ENCODE measurements at places on chromosomes 4 and X.

DNA sequence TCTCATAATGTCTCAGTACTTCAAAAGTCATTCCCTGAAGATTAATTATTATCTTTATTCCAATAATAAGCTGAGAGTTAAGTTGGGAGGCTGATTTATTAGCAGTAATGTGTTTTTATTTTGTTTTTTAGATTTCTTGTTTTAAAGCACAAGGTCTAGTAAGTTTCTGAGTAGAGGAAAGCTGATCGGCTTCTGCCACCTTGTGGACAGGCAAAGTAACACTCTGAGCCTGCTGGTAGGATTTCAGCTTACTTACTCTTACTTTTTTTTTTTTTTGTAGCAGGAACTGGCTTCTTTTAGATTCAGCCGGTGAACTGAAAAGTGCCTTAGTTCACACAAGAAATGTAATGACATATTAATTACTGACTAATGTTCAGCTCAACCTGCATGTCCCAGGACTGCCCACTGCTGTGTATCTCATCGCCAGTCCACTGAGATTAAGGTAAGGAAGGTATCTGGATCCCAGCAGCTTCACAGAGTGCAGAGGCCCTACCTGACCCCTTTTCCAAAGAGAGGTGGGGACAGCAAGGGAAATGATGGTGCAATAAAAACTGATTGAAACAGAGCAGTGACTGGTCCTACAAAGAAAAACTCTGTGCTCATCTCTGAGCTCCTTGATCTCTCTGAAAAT, 126.5 kb downstream of the ADGRA3 start:
- DNase-seq = peak; percentile 43

DNA sequence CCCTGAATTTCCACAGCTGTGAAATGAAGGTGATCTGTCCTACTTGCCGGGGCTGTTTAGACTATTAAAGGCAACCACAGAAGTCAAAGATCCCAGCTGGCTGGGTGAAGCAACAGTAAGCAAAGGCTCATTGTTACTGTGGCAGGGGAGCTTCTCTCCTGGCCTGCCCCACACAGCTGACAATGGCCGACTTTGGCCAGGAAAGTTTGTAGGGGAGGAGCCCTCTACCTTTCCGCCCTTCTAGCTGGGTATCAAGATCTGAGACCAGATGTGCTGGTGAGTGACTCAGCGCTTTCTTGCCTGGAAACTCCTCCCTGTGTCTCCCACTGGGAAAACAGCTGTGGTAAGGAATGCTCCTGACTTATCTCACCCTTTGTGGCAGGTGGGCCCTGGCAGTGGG, 21.1 kb downstream of the RASSF6 start:
- peak; percentile 76 for DNase-seq

GRCh38 chr4:26298198-26298947, 22.4 kb upstream of the RBPJ start:
- DNase-seq = no peak

DNA sequence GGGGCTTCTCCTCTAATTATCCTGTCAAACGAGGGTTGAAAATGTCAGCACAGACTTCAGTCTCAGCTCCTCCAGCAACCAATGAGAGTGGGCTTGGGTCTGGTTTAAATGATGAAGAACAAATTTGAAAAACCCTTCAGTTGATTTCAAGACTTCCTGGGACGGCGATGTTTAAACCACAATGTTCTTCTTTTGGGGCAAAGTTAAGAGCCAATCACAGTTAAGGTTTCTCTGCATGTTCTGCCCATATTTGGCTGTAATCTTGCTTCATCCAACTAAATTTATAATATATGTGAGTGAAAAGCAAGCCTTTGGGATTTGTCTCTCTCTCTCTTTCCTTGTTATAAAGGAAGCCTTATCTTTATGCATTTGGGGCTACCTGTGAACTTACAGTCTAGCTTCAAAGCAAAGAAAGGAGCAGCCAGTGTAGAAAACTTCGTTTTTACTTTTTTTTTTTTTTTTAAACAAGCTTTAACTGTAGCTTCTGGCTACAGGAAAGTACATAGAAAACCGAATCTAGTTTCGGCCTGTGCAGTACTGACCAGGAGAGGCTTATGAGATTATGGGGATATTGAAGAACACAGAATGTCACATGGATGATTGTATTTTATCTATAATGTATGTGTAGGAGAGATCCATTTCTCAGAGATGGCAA, 46.8 kb upstream of the FAM9C start:
- DNase-seq = no peak

DNA sequence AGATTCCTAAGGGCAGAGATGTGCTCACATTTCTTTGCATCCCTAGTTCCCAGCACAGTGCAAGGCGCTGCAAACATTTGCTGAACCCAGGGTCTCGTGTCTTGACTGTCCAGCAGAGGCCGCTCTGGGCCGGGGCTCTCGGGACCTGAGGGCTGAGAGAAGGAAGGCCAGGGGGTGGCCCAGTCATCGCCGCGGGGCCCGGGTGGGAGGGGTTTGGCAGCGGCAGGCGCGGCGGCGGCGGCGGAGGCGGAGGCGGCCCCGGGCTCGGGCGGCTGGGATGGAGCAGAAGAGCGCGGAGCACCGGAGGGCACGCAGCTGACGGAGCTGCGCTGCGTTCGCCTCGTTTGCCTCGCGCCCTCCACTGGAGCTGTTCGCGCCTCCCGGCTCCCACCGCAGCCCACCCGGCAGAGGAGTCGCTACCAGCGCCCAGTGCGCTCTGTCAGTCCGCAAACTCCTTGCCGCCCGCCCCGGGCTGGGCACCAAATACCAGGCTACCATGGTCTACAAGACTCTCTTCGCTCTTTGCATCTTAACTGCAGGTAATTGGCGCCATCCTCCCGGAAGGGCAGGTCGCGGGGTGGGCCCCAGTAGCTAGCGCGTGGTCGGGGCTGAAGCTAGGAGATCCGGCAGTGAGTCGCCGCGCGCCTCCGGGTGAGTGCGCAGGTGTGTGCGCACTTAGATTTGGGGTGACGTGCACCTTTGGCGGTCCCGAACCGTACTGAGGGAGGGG, at the start of gene PARM1:
PARM1 (plus strand) TSS at position 285 of the 730 bp plus-strand sequence; CDS start at position 497, 212 bp downstream.
- peak; percentile 34 for DNase-seq

DNA sequence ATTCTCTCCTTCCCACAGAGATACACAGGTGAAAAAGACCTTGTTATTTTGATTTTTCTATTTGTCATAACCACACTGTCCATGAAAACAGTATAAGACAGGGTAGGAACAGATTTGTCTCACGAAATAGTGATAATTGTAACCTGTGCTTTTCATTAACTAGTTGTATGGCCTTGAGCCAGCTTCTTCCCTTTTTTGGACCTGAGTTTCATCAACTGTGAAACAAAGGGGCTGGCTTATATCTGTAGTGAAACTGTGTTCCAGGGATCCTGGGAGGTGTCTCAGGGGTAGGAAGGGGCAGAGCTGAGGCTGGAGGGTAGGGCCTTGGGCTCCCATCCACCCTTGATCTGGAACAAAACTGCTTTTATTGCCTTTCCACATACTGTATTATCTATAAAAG, 50.9 kb downstream of the MED28 start:
- DNase-seq = no peak

GRCh38 chr4:122625156-122625555, 4.3 kb upstream of the IL21 start:
- no peak for DNase-seq

DNA sequence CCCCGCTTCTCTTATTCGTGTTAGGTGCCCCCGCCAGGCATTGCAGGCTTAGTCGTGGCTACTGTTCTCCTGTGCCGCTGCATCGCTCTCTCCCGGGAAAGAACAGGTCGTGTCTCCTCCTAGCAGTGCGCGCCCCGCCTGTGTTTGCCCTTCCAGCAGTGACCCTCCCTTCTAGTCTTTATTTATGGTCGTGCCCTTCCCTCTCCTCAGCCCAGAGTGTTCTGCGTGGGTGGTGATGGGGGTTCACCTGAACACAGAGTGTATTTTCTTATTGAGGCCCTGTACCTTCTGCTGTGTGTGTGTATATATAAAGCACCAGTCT, 15.2 kb downstream of the USP11 start:
- DNase-seq = no peak

DNA sequence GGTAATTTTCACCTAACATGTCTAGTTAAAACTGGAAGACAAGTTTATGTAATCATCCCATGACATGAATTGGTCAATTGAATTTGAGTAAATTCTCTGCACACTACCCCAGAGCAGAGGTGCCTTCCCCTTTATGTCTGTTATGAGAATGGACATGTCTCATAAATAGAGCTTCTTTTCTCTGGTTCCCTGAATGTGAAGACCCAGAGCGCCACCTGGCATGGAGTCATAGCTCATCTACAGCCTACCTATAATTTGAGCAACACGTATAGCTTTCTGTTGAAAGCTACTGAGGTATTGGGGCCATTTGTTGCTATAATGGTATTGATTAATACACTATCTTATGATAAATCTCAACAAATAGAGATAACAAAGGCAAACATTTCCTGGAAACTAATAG, 626.5 kb upstream of the GALNTL6 start:
- DNase-seq = no peak

GRCh38 chrX:24343719-24344118, 16.7 kb upstream of the SUPT20HL1 start:
- DNase-seq = no peak

DNA sequence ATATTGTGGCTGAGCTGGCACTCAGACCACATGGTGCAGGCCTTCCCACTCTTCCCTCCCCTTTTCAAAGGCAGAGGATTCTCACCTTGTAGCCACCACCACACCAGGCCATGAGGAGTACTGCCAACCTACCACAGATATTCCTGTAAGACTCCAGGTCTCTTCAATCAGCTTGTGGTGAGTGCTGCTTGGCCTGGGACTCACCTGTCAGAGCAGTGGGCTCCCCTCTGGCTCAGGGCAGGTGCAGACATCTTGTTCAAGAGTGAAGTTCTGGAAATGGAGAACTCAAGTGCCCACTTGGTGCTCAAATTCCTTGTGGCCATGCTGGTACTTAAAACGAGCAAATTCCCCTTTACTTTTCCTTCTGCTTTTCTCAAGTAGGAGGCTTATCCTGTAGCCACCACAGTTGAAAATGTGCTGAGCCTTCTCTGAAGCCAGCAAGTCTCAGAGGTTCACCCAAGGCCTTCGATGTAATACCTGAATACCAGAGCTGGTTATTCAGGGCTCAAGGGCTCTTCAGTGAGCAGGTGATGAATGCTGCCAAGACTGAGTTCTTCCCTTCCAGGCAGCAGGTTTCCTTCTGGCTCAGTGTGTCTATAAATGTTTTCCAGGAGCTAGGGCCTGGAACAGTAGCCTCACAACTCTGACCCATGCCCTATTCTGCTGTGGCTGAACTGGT, 212.9 kb downstream of the TEX13C start:
- no peak for DNase-seq

GRCh38 chrX:102714994-102715393, 2.7 kb downstream of the GPRASP2 start:
- no peak for DNase-seq

DNA sequence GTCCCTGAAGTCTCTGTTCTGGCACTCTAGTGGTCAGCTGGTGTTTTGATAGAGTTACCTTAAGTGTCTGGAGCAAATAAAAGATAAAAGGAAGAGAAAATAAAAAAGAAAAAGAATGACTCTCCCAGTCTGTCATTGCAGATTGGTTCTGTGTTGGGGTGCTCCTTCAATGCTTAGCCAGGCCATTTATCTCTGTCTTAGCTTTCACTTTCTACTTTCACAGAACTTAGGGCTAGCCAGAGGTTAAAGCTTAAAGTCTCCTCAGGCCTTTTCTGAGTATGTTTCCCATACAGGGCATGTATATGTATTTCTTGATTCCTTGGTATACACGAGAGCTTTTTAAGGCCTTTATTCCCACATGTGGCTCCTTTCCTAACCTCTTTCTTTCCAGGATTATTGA, 83.1 kb upstream of the TEX13D start:
- no peak for DNase-seq

DNA sequence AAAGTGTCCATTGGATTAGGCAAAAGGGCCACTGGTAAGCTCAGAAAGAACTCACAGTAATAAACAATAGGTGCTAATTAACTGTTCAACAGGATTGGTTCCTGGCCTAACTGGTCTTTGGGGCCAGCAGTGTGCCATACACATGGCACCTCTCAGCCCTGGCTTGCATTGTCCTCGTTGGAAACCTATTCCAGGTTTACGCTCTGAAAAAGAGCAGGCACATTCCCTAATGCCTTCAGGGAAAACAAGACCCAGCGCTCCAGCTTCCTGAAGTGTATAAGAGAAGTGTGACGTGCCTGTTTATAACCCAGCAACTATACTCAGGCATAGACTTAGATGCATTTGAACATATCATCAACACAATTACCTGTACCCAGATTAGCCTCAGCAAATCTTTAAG, 51.9 kb upstream of the RBM47 start:
- no peak for DNase-seq

DNA sequence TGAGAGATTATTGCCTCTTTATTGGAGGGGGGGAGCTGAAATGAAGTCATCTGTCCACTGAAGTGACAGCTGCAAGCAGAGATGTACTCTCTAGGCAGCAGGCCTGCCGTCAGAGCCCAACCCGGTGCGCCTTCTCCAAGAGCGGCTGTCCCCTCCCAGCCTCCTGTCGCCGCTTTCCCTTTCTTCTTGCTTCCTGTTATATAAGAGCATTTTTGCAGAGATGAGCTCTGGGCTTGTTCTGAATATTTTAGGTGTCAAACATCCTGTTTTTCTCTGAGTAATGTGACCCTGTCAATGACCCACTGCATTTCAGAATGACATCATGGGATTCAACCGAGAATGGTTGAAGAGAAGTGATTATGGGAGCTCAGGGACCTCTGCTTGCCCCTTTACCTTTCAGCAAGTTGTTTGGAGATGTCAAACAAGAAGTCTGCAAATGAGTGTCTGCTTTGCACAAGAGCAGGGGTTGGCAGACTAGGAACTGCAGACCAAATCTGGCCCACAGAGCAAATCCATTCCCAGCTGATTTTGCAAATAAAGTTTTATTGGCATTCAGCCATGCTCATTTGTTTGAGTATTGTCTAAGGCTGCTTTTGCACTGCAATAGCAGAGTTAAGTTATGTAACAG, 79.9 kb downstream of the SLC9A6 start:
- peak; percentile 16 for DNase-seq

GRCh38 chr4:38400946-38401345, 263.1 kb upstream of the KLF3 start:
- DNase-seq = peak; percentile 18

GRCh38 chr4:157043131-157043530, 32.8 kb upstream of the GLRB start:
- no peak for DNase-seq

DNA sequence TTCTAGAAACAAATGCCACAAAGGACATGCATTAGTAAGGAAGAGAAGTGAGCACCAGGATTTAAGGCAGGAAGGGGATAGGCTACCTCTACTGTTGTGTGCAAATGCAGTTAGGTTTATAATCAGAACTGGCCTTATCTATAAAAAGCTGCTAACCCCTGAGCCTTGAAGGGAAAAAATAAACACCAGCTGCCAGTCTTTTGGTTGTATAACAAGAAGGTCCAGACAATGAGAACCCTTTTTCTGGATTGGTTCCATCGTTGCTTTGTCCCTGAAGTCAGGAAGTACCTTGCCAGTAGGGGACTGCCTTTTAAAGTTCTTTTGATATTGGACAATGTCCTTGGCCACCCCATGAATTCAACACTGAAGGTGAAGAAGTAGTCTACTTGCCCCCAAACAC, 126.7 kb upstream of the OTUD4 start:
- no peak for DNase-seq

DNA sequence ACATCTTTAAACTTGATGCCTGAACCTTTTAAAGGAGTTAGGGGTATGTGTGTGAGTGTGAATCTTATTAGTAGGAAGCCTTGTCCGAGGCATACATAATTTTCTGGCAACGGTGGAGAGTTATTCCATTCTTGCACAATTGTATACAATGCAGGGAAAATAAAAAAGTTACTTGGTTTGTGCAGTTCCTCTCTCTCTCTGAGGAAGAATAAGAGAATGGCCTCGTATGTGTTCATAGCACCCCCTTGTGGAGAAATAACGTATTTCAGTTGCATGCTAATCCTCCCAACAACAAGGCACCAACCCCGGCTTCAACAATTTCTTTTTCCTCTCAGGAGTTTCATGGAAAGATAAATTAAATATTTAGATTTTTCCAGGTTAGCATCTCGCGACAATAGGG, 33.7 kb upstream of the FGF13 start:
- DNase-seq = no peak

Measured in kidney epithelial cell (primary cell).